ENCODE measurements at places on chromosomes 5 and 9. TPM values are rescaled to one million over a fixed set of nuclear protein-coding genes. Genes with fewer than 3 reads are reported as not detected.

The FBP1 gene
- not detected for total RNA-seq

The PCDHGA9 gene
- 1.4 TPM for total RNA-seq

The IL9 gene
- total RNA-seq, result not detected

The STK10 gene
- 41.1 TPM for total RNA-seq

The PDE6A gene
- not detected for total RNA-seq

The PCDHB11 gene
- total RNA-seq, result 0.65 TPM
